Activated CD8-positive, alpha-beta T cell treated with anti-CD3 and anti-CD28 coated beads for 36 hours (primary cell): ENCODE measurements at places on chromosomes 11 and 22.

DNA sequence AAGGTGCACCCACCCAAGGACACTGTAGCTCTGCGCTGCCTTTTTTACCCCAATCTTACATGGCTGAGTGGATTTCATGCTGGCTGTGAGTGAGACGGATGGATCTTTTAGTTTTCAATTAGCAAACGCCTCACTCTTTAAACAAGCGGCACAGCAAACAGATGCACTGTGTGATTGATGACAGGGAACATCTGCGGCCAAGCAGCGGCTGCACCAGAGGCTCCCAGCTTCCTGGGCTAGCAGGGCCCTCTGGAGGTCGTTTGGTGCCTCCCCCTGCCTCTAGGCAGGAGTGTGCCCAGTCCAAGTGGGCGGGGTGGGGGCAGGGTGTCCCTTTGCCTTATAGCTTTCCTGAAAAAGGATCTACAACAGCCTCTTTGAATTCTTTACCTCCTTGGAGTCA, 2.1 kb upstream of the DRD2 start:
- no peak overlapping the region for H3K4me3 ChIP-seq
- H3K36me3 ChIP-seq = peaks cover 1% of the 10 kb centered on the region
- no peak overlapping the region for H3K27ac ChIP-seq
- H3K27me3 ChIP-seq = peaks cover 56% of the 10 kb centered on the region

GRCh38 chr11:29319210-29319609, 697.6 kb downstream of the KCNA4 start:
- no peak overlapping the region for H3K4me3 ChIP-seq
- H3K27me3 ChIP-seq = no peaks in the 10 kb centered on the region
- no peaks in the 10 kb centered on the region for H3K36me3 ChIP-seq

- H3K27ac ChIP-seq = no peak overlapping the region
- peaks cover 3% of the 10 kb centered on the region for H3K27me3 ChIP-seq
- no peak for DNase-seq
- H3K4me3 ChIP-seq = no peak overlapping the region
Measured at GRCh38 chr22:36022162-36022561, 6.5 kb downstream of the RBFOX2 start.

DNA sequence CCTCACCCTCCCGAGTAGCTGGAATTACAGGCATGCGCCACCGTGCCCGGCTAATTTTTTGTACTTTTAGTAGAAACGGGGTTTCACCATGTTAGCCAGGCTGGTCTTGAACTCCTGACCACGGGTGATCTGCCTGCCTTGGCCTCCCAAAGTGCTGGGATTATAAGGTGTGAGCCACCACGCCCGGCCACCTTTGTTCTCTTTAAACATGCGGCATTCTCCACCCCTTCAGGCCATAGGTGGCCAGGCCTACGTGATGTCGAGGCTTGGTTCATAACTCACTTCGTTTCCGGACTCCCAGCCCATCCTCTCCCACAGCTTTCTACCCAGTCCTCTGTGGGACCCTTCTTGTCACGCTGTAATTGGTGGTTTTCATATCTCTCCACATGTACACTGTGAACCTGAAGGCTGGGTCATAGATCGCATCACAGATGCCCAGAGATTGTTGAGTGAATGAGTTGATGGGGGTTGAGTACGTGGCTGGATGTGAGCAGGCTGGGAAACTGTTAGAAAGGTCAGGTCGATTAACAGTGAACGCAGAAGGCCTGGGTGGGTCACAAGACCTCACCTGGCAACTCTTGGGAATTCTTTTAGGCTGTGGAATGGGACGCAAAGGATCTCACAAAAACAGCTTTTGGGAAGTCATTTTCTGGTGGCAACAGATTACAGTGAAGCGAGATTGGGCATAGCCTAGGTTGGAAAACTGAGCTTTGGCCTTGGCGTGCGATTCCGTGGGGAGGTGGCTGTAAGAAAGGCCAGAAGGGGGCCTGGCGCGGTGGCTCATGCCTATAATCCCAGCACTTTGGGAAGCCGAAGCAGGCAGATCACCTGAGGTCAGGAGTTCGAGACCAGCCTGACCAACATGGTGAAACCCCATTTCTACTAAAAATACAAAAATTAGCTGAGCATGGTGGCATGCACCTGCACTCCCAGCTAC, 44.5 kb downstream of the ST14 start:
- DNase-seq = no peak
- H3K4me1 ChIP-seq = no peaks in the 10 kb centered on the region
- no peaks in the 10 kb centered on the region for H3K27me3 ChIP-seq
- no peak overlapping the region for H3K4me3 ChIP-seq

DNA sequence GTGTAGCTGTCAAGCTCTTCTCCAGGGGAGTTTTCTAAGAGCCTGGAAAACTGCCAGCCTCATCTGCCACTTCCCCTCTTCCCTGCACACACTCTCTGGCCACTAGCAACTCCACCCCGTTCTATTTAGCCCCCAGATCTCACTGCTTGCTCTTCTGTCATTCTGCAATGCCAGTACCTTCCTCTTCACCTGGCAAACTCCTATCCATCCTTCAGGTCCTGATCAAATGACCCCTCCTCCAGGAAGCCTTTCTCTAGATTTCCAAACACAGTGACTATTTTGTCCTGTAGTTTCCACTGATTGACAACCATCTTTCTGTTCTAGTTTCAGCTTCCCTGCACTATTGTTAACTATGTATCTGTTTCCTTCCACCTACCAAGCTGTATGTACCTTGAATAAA, 437.7 kb downstream of the SOX6 start:
- H3K4me3 ChIP-seq = no peak overlapping the region
- no peaks in the 10 kb centered on the region for H3K4me1 ChIP-seq
- H3K27ac ChIP-seq = no peak overlapping the region
- no peaks in the 10 kb centered on the region for H3K36me3 ChIP-seq

- H3K27ac ChIP-seq = no peak overlapping the region
- no peak for DNase-seq
- no peaks in the 10 kb centered on the region for H3K36me3 ChIP-seq
- H3K4me1 ChIP-seq = no peaks in the 10 kb centered on the region
- H3K4me3 ChIP-seq = no peak overlapping the region
- peaks cover 4% of the 10 kb centered on the region for H3K27me3 ChIP-seq
Measured at GRCh38 chr22:39628563-39629080, 58.1 kb downstream of the CACNA1I start.

DNA sequence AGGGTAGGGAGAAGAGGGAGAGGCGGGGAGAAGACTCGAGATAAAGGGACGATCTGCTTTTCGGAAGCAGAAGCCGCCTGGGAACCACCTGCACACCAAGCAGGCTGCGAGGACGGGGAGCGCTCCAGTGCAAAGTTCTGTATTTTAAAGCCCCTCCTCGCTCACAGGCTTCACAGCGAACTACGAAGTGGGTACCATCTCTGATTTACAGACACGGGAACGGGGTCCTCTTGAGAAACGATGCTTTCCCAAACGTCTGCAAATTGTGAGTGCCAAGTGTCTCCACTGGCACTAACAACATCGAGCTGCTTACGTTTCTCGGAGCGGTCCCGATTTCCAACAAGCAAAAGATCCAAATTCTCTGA, 700 bp upstream of the STX3 start:
- peaks cover 14% of the 10 kb centered on the region for H3K4me1 ChIP-seq
- peak; percentile 47 for DNase-seq

DNA sequence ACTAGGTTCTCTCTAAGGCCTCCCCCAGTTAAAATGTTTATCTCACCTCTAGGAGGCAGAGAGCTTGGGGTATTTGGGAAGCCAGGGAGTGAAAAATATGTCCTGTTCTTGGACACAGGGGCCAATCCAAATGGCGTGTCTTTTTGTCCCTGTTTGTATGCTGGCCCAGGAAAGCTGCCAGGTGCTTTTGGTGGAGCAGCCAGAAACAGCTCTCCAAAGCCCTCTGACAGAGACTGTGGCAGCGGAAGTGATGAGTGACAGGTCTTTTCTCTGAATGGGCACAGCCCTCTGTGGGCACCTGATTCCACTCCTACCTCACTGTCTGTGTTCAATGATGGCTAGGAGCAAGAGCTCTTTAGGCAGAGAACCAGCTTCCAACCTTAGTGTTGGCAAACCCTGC, 106.4 kb upstream of the KIRREL3 start:
- no peak overlapping the region for H3K27ac ChIP-seq
- H3K4me1 ChIP-seq = no peaks in the 10 kb centered on the region
- no peaks in the 10 kb centered on the region for H3K36me3 ChIP-seq
- no peak overlapping the region for H3K4me3 ChIP-seq
- DNase-seq = no peak

GRCh38 chr11:132563050-132563449, 969.3 kb downstream of the OPCML start:
- no peaks in the 10 kb centered on the region for H3K4me1 ChIP-seq
- H3K36me3 ChIP-seq = no peaks in the 10 kb centered on the region
- H3K27me3 ChIP-seq = peaks cover 2% of the 10 kb centered on the region
- no peak for DNase-seq
- H3K27ac ChIP-seq = no peak overlapping the region
- no peak overlapping the region for H3K4me3 ChIP-seq

GRCh38 chr11:96781082-96781481, 391.3 kb downstream of the JRKL start:
- H3K27me3 ChIP-seq = no peaks in the 10 kb centered on the region
- H3K4me3 ChIP-seq = no peak overlapping the region

DNA sequence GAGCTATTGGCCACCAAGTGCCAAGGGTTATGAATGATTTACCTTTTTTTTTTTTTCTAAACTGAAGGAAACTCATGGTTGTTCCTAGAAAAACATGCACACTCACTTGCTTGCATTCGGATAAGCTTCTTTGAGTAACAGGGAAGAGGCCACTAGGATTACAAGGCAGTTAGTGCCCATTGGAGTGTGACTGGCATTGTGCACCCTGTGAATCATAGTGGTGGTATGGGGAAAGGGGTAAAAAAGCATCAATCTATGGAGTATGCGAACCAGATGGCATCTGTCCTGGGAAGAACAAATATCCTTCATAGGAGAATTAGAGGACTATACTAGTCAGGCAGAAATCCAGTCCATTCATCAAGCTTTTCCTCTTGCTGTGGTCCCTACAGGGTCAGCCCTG, 24.2 kb downstream of the CD44 start:
- H3K4me3 ChIP-seq = no peak overlapping the region
- peaks cover 97% of the 10 kb centered on the region for H3K4me1 ChIP-seq

DNA sequence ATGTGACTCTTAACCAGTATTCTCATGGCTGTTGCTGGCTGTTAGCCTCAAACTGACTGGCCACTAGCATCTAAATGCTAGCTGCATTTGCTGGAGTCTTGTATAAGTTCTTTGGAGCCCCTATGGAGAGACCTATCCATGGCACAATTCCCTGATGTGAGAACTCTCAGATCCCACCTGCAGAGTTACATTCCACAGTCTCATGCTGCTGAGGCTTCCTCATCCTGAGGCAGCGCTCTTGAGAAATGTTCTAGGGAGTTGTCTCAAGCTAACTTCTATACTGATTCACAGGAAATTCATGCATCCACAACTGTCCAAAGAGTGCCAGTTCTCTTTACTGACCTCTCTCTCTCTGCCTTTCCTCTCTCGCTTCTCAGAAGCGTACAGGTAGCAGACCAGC, 218.0 kb upstream of the PITPNB start:
- no peaks in the 10 kb centered on the region for H3K4me1 ChIP-seq
- no peaks in the 10 kb centered on the region for H3K36me3 ChIP-seq
- H3K27ac ChIP-seq = no peak overlapping the region
- DNase-seq = no peak

DNA sequence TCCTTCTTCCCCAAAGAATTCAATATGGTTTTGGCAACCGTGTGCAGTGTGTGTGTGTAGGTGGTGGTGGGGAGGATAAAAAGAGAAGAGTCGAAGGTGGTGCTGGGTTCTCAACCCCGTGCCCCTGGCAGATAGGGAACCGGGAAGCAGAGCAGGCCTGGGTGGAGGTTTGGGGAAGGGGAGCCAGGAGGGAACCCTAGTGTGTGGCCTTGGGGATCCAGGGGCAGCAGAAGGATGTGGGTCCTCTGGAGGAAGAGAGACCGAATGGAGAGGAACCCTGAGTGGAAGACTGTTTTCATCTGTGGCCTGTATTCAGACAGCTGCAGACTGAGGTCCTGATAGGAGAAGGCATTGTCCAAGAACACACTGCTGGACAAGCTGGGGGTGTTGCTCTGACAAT, 73.3 kb upstream of the B3GAT1 start:
- no peaks in the 10 kb centered on the region for H3K4me1 ChIP-seq
- H3K36me3 ChIP-seq = no peaks in the 10 kb centered on the region
- H3K27me3 ChIP-seq = no peaks in the 10 kb centered on the region
- no peak for DNase-seq
- no peak overlapping the region for H3K27ac ChIP-seq

- H3K4me1 ChIP-seq = peaks cover 31% of the 10 kb centered on the region
- DNase-seq = no peak
- no peaks in the 10 kb centered on the region for H3K27me3 ChIP-seq
- H3K36me3 ChIP-seq = peaks cover 5% of the 10 kb centered on the region
- no peak overlapping the region for H3K27ac ChIP-seq
Measured at GRCh38 chr11:108857382-108857781, 192.5 kb downstream of the DDX10 start.

- peaks cover 13% of the 10 kb centered on the region for H3K36me3 ChIP-seq
- no peak overlapping the region for H3K4me3 ChIP-seq
Measured at GRCh38 chr11:134312223-134312622, 19.6 kb upstream of the GLB1L2 start.

DNA sequence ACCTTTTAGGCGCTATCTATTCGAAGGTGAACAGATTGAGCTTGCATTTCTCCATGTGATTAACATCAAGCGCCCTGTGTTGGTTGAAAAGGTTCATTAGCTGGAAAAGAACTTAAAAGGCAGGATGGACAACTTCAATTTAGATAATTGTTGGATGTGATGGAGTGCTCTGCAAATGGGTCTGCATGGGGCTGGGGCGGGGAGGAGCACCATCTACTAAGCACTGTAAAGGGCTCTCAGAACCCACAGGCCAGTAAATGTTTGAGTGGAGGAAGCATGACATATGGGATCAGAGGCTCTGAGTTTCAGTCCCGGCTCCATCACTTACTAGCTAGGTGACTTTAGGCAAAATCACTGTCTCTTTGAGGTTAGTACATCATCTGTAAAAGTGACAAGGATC, 28.2 kb downstream of the ARL14EP start:
- H3K36me3 ChIP-seq = no peaks in the 10 kb centered on the region
- peaks cover 8% of the 10 kb centered on the region for H3K27me3 ChIP-seq
- no peak for DNase-seq
- H3K27ac ChIP-seq = no peak overlapping the region

GRCh38 chr11:134476435-134477021, 64.5 kb upstream of the B3GAT1 start:
- peak; percentile 9 for DNase-seq
- peaks cover 17% of the 10 kb centered on the region for H3K27me3 ChIP-seq
- H3K4me1 ChIP-seq = no peaks in the 10 kb centered on the region
- H3K36me3 ChIP-seq = no peaks in the 10 kb centered on the region

GRCh38 chr11:74442636-74443035, 24.7 kb downstream of the KCNE3 start:
- H3K4me3 ChIP-seq = no peak overlapping the region
- no peak overlapping the region for H3K27ac ChIP-seq
- H3K4me1 ChIP-seq = no peaks in the 10 kb centered on the region
- H3K36me3 ChIP-seq = no peaks in the 10 kb centered on the region
- DNase-seq = no peak

DNA sequence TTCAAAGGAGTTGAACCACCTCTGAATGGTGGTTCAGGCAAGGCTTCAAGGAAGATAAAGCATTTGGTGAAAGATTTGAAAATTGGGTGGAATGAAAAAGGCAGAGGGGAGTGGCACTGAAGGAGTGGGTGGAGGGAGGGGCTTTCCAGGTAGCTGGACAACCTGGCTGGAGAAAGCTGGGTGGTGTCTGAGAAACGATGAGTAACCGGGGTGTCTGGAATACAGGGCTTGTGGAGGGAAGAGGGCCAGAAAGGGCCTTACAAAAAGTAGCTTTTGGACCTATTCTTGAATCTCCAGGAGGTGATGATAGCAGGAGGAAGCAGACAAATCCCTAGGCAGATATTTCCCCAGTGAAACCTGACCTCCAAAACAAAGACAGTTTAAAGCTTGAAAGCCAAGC, 99.3 kb downstream of the RASSF10 start:
- no peaks in the 10 kb centered on the region for H3K36me3 ChIP-seq
- H3K27ac ChIP-seq = no peak overlapping the region
- H3K4me1 ChIP-seq = no peaks in the 10 kb centered on the region
- DNase-seq = no peak
- peaks cover 20% of the 10 kb centered on the region for H3K27me3 ChIP-seq
- no peak overlapping the region for H3K4me3 ChIP-seq
